ENCODE measurements at places on chromosomes 6 and 20.

DNA sequence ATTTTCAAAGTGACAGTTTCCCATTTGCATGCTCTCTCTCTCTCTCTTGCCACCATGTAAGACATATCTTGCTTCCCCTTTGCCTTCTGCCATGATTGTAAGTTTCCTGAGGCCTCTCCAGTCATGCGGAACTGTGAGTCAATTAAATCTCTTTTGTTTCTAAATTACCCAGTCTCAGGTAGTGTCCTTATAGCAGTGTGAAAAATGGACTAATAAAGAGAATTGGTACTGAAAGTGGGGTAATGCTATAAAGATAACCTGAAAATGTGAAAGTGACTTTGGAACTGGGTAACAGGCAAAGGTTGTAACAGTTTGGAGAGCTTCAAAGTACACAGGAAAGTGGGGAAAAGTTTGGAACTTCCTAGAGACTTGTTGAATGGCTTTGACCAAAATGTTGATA is 389.8 kb downstream of the GRIK2 start:
- no peaks in the 10 kb centered on the region for H3K36me3 ChIP-seq
- DNase-seq, result no peak
- H3K27me3 ChIP-seq, result no peaks in the 10 kb centered on the region
- no peaks in the 10 kb centered on the region for H3K4me1 ChIP-seq

DNA sequence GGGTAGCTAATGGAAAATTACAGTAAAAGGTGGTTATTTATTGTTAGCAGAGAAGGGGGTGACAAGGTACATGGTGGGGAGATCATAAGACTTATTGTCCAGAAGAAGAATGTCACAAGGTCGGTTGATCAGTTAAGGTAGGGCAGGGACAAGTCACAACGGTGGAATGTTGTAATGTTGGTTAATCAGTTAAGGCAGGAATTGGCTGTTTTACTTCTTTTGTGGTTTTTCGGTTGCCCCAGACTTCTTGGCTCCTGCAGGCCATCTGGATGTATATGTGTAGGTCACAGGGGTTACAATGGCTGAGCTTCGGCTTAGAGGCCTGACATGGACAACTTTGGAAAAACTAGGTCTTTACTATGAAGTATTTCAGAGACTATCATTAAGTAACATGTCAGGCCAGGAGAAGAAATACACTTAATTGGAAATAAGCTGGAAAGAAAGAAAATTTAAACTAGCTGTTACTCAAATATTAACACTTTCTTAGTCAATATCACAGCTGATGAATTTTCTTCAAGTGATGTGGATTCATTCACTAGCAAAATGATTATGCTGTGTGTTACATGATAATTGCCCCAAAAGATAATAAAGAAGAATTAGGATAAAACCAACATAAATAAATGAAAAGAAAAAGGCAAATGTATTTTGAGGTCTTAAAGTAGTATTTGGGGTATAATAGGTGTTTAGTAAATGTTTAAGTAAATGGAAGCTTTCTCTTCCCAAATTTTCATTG is 4.4 kb downstream of the AIG1 start:
- peaks cover 12% of the 10 kb centered on the region for H3K4me1 ChIP-seq
- H3K27me3 ChIP-seq, result no peaks in the 10 kb centered on the region
- no peak overlapping the region for H3K27ac ChIP-seq
- H3K36me3 ChIP-seq, result peaks cover 4% of the 10 kb centered on the region
- no peak for DNase-seq
- H3K4me3 ChIP-seq, result no peak overlapping the region

DNA sequence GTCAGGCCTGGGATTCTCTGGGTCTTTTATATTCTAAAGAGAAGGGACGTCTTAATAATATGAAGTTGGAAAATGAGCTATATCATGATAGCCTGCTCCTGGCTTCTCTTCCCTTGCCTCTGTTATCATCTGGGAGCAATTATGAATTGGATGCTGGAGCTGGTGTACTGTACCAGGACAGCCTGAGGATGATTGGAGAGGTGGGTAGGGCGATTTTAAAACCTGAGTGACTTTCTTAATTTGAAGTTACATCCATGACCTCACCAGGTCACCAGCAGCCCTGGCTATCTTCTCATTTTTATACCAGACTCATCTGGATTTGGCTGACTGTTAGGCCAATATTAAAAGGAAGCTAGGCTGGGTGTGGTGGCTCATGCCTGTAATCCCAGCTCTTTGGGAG is 317.6 kb downstream of the CLIC5 start:
- no peak overlapping the region for H3K4me3 ChIP-seq
- no peaks in the 10 kb centered on the region for H3K36me3 ChIP-seq
- no peaks in the 10 kb centered on the region for H3K27me3 ChIP-seq
- H3K27ac ChIP-seq, result no peak overlapping the region
- H3K4me1 ChIP-seq, result no peaks in the 10 kb centered on the region
- DNase-seq, result no peak

GRCh38 chr20:13061381-13061780 is 52.6 kb downstream of the SPTLC3 start:
- DNase-seq, result no peak
- no peaks in the 10 kb centered on the region for H3K36me3 ChIP-seq
- no peak overlapping the region for H3K27ac ChIP-seq
- H3K27me3 ChIP-seq, result no peaks in the 10 kb centered on the region
- no peak overlapping the region for H3K4me3 ChIP-seq
- no peaks in the 10 kb centered on the region for H3K4me1 ChIP-seq

DNA sequence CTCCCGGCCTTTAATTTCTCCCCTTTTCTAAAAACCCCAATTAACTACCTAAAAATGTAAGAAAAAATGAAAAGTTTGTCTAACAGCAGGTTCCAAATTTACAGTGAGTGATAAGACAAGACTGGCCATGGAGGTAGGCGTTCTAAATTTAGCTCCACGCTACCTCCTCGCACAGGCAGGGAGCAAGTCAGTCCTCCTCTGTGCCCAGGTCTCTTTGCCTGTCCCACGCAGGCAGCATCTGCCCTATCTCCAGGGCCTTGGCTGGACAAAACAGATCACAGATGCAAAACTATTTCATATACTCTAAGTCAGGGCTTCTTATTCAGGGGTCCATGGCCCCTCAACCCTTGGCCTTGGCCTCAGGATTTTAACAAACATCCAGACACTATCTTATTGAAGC is 98.0 kb upstream of the JARID2 start:
- no peak for DNase-seq
- no peak overlapping the region for H3K4me3 ChIP-seq
- peaks cover 5% of the 10 kb centered on the region for H3K27me3 ChIP-seq
- no peak overlapping the region for H3K27ac ChIP-seq
- H3K4me1 ChIP-seq, result no peaks in the 10 kb centered on the region
- H3K36me3 ChIP-seq, result no peaks in the 10 kb centered on the region

DNA sequence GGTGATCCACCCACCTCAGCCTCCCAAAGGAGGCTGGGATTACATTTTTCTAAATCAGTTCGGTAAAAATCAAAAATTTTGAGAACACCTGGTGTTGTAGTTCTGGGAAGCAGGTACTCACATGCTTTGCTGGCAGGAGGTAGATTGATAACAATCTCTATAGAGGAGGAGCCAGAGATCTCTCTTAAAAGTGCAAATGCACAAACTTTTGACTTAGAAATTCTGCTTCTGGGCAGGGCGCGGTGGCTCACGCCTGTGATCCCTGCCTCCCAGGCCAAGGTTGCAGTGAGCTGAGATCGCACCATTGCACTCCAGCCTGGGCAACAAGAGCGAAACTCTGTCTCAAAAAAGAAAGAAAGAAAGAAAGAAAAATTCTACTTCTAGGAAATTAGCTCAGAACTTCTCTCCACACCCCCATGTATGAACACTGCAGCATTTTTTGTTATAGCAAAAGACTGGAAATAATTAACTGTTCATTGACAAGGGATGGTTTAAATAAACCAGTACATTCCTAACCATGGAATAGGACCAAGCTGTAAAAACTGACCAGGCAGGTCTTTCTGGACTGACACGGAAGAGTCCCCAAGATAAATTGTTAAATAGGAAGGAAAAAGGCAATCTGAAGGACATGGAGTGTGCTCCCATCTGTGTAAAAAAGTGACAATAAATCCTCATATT is 14.4 kb upstream of the TRIB3 start:
- peak overlapping the region; percentile 79 for H3K27ac ChIP-seq
- H3K4me1 ChIP-seq, result peaks cover 35% of the 10 kb centered on the region
- H3K27me3 ChIP-seq, result no peaks in the 10 kb centered on the region
- no peak for DNase-seq
- peak overlapping the region; percentile 68 for H3K4me3 ChIP-seq

DNA sequence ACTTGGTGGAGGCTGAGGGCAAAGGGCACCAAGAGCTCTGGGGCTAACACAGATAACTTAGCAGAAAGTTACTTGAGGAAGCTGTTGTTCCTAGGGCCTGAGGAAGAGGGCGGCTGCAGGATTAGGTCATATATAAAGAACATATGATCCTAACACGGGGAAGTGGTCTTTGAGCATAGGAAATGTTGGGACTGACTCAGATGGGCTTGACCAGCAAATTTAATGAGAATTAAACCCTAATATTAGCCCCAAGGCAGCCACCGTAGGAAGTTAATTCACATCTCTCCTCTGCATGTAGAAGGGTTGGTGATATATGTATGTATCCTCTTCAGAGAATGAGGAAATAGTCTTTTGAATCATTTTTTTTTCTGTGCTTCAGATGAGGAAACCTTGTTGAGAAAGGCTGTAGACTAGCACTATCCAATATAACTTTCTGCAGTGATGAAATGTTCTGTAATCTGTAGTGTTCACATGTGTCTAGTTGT is 9.2 kb upstream of the ZBTB9 start:
- no peak overlapping the region for H3K27ac ChIP-seq
- H3K4me3 ChIP-seq, result no peak overlapping the region
- peaks cover 29% of the 10 kb centered on the region for H3K36me3 ChIP-seq

All from activated naive CD8-positive, alpha-beta T cell treated with anti-CD3 and anti-CD28 coated beads, Interleukin-2, amount 10 ng/mL, durations not matched to agents 7 days and 5 days (primary cell).